ENCODE measurements at places on chromosomes 2 and 18.

DNA sequence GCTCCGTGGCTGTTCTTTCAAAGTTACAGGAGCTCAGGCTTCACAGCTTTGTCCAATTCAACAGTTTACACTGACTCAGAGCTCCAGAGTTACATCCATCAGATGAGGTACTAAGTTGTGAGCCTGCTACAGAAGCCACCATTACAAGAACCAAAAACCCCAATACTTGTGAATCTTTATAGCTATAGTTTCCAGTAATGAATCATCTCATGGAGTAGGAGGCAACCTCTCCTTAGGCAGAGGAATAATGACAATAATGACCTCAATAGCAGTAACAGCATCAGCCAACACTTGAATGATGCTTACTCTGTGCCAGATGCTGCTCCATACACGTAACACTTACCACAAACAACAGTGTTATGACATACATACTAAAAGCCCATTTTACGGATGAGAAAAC lies 3.6 kb downstream of the ZC3H8 start:
- no peaks in the 10 kb centered on the region for H3K27me3 ChIP-seq
- H3K4me1 ChIP-seq = peaks cover 2% of the 10 kb centered on the region
- no peaks in the 10 kb centered on the region for H3K36me3 ChIP-seq
- H3K4me3 ChIP-seq = no peak overlapping the region

- no peak overlapping the region for H3K27ac ChIP-seq
- H3K36me3 ChIP-seq = no peaks in the 10 kb centered on the region
Observed at GRCh38 chr2:36485521-36485920, 112.4 kb downstream of the FEZ2 start.

DNA sequence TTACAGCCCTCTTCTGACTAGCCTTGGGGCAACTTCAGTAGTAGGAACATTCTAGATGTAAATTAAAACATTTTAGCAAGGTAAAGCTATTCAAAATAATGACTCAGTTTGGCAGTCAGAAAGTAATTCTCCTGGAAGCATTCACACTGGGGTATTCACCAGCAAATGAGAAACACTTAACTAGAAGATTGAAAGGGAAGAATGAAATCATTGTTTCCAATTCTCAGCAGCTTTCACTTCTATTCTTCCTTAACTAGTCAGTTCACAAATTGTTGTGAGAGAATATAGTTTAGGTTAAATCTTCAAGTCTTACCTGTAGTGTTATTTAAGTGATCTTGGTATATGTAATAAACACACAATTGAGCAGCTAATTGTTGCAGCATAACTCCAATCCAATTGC lies 1135.6 kb upstream of the FAM98A start:
- no peaks in the 10 kb centered on the region for H3K36me3 ChIP-seq
- DNase-seq = peak; percentile 62
- H3K4me3 ChIP-seq = no peak overlapping the region
- H3K27ac ChIP-seq = peak overlapping the region; percentile 36
- no peaks in the 10 kb centered on the region for H3K27me3 ChIP-seq

GRCh38 chr2:128986867-128987268 lies 668.2 kb upstream of the HS6ST1 start:
- H3K27me3 ChIP-seq = no peaks in the 10 kb centered on the region
- no peak for DNase-seq
- H3K4me1 ChIP-seq = no peaks in the 10 kb centered on the region
- H3K27ac ChIP-seq = no peak overlapping the region

DNA sequence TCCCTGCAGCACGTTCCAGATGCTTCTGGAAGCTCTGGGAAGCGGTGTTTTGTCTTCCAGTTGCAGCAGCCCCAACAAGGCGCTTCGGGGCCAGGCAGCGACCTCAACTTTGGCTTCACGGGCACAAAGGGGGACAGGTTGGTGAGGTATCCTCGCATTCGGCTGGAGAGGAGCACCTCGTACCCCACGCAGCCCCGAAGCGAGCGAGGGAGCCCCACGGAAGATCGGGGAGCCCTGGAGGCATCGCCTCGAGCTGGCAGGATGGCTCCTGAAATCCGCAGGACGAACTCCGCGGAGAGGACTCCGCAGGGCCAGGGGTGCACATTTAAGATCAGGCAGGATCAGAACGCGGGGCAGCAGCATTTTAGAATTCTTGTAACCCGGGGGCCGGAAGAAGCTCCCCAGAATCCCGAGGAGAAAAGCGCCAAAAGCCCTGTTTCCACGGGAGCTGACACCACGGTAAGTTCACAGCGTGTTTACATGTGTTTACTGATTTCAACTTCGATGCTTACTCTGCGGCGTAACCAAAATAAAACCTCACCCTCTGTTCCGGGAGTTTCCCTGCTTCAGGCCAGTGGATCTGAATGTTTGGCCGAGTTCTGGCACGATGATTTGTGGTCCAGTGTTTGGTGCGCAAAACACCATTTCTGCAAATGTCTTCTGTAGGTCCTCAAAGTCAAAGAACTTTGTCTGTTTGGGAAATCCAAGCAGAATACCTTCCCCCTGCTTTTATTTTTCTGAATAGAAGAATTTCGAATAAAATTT lies 212.5 kb downstream of the NEDD4L start:
- no peak overlapping the region for H3K4me3 ChIP-seq
- no peak overlapping the region for H3K27ac ChIP-seq
- no peaks in the 10 kb centered on the region for H3K27me3 ChIP-seq
- DNase-seq = no peak

DNA sequence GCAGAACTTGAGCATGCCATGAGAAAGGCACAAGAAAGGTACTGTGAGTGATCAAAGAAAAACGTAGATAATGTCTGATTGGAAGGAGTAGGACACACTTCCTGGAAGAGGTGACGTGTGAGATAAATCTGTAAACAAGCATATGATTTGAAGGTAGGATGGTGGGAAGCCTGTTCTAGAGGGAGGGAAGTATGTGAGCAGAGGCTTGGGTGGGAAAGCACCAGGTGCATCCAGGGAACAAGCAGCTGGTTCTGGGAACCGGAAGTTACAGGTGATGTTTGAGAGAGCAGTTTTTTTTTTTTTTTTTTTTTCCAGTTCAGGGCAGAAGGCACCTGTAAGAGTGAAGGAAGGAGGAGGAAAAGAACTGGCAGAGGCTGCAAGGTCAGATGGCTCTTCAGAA lies 116.6 kb upstream of the EFEMP1 start:
- H3K27ac ChIP-seq = no peak overlapping the region
- no peak for DNase-seq
- H3K4me3 ChIP-seq = no peak overlapping the region
- H3K4me1 ChIP-seq = no peaks in the 10 kb centered on the region

DNA sequence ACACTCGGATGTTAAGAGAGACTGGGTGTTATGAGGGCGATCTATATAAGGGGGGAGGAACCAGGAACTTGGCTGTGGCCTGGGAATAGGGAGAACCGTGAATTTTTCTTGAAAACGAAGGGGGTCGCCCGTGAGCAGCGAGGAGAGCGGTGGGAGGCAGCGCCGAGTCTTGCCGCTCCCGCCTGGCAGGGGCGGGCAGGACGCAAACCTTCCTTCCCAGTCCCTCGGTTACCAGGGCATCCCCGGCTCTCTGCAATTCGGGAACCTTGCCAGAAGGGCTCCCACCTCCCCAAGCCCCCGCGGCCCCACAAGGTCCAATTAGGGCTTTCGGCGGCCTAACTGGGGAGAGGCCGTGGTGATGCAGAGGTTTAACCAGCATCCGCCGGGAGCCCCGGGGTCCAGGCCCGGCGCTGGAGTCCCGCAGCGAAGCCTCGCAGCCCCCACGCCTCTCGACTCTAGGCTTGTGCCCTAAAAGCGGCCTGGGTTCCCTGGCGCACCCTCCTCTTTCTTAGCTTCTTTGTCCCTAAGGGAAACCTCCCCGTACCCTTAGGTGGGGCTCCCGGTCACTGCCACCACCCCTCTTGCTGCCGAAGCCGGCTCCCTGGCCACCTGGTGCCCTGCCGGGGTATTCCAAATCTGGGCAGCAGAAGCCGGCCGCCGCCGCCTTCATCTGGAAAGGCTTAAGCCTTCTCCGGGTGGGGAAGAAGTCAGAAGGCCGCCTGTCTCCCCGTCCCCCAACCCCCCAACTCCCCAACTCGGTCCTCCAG lies 680 bp upstream of the FHOD3 start:
- H3K36me3 ChIP-seq = no peaks in the 10 kb centered on the region
- no peaks in the 10 kb centered on the region for H3K4me1 ChIP-seq
- DNase-seq = peak; percentile 81
- peaks cover 37% of the 10 kb centered on the region for H3K27me3 ChIP-seq
- H3K4me3 ChIP-seq = peak overlapping the region; percentile 29

DNA sequence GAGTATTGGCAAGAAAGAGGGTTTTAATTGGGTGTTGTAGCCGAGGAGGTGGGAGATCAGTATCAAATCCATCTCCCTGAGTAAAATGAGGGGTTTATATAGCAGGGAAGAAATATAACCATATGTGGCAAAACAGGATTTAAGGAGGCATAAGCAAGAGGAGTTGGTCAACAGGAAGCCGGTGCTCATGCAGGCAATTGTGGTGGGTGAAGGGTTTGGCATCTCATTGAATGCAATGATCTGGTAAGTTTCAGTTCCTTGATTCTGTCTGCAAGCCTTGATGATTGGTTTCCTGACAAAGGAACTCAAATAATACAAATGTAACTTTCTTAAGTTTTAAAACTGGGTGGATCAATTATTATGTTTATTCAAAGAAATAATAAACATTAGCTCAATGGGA lies 564.4 kb upstream of the LINC00305 start:
- no peak overlapping the region for H3K4me3 ChIP-seq
- no peaks in the 10 kb centered on the region for H3K27me3 ChIP-seq
- H3K36me3 ChIP-seq = no peaks in the 10 kb centered on the region
- H3K4me1 ChIP-seq = no peaks in the 10 kb centered on the region
- DNase-seq = no peak
- H3K27ac ChIP-seq = no peak overlapping the region

DNA sequence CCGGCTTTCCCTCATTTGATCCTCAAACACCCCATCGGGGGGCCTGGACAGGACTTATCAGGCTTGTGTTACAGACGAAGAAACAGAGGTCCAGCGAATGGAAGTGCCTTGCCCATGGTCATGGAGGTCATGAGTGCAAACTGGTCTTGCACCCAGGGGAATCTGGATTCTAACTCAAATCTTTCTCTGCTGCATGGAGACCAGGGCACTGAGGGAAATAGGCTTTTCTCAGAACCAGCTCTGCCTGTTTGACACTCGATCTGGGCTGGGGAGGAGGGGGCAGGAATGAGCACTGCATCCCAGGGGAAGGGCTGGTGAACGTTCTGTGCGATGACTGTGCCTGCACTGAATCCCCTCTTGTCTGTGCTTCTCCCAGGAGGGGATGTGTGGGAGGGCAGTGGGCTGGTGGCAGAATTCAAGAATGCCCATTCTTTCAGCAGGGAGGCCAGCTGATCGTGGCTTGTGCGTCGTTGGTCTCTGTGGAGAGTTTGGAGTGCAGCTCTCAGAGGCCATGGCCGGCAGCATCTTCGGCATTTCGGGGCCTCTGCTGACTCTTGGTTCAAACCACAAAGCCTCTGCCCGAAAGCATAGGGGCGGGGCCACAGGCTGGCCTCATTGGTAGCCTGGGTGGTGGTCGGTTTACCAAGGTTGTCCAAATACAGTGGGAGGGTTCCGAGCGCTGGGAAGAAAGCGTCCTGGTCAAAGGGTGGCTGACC lies 171.6 kb downstream of the DDX1 start:
- H3K27ac ChIP-seq = no peak overlapping the region
- no peaks in the 10 kb centered on the region for H3K27me3 ChIP-seq
- DNase-seq = no peak
- no peak overlapping the region for H3K4me3 ChIP-seq
- H3K4me1 ChIP-seq = peaks cover 3% of the 10 kb centered on the region

DNA sequence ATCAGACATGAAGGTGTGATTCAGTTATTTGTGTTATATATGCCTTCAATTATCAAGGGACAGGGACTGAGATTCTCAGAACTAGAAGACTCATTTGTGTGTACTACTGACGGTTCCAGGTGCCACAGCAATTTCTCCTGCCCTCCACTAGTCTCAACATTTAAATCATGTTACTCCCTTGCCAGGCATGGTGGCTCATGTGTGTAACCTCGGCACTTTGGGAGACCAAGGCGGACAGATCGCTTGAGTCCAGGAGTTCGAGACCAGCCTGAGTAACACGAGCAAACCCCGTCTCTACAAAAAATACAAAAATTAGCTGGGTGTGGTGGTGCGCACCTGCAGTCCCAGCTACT lies 1.1 kb downstream of the CNDP2 start:
- no peak for DNase-seq
- no peaks in the 10 kb centered on the region for H3K36me3 ChIP-seq
- H3K27me3 ChIP-seq = no peaks in the 10 kb centered on the region
- no peak overlapping the region for H3K4me3 ChIP-seq

DNA sequence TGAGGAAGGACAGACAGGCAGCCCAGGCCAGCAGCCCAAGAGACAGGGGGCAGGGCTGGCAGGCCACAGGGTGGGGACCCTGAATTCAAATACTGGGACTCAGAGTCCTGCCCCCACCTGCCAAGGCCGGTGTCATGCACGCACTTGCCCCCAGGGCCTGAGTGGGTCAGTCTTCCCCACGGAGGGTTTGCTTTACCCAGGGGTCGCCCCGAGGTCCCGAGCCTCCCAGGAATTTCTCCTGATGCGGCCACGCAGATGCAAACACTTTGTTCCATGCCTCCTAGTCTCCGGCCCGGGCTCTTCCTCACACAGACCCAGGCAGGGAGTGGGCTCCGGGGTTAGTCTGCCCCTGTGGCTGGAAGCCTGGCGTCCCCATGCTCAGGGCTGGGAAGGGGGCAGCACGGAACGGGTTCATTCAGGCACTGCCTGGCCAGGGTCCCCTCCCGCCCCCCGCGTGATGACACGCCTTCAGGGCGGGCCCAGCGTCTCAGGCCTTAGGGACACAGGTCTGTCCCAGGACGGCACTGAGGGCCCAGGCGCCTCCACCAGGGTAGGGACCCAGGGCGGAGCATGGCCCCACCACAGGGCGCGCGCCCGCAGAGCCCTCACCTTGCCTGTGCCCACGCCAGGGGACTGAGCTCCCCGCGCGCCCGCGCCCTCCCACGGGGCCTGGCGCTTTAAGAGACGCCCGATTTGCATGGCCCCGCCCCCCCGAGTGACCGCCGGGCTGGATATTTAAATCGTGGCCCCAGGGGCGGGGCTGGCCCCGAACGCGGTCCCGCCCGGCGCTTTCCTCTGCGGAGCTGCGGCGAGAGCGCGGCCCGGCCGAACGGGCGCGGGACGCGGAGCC lies at the start of gene SNED1:
Gene SNED1 (plus strand): TSS at position 763 of the 850 bp plus-strand sequence. CDS start 220 bp downstream, outside the sequence.
- H3K27me3 ChIP-seq = no peaks in the 10 kb centered on the region
- no peaks in the 10 kb centered on the region for H3K36me3 ChIP-seq
- peak; percentile 87 for DNase-seq
- peak within 1 kb of the TSS; percentile 56 for H3K4me3 ChIP-seq

- H3K4me3 ChIP-seq = no peak overlapping the region
- DNase-seq = peak; percentile 36
Observed at GRCh38 chr2:46984642-46985476, 69.3 kb upstream of the MCFD2 start.

DNA sequence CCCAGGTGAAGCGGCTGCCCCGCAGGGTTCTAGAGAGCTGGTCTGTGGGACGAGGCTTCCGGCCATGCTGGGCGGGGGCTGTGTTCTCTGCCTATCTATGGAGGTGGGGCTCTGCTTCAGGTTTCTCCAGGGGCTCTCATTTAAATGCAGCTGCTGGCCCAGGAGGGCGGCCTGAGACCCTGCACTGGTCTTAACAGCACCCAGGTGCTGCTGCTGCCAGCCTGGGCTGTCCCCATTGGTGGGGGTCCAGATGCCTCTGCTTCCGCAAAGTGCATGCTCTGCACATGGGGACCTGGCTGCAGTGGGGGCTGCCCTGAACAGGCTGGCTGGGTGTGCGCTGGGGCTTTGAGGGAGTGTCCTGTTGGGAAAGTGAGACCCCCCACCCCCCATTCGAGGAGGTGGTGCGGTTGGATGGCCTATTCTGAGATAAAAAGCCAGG lies 29.7 kb upstream of the ALLC start:
- no peak overlapping the region for H3K4me3 ChIP-seq
- no peaks in the 10 kb centered on the region for H3K27me3 ChIP-seq
- no peak for DNase-seq
- H3K36me3 ChIP-seq = no peaks in the 10 kb centered on the region
- no peaks in the 10 kb centered on the region for H3K4me1 ChIP-seq

Data from mesendoderm (in vitro differentiated cells).